Neural progenitor cell (in vitro differentiated cells): ENCODE measurements at places on chromosomes 1 and 21. TPM values are rescaled to one million over a fixed set of nuclear protein-coding genes. Genes with fewer than 3 reads are reported as not detected.

DNA sequence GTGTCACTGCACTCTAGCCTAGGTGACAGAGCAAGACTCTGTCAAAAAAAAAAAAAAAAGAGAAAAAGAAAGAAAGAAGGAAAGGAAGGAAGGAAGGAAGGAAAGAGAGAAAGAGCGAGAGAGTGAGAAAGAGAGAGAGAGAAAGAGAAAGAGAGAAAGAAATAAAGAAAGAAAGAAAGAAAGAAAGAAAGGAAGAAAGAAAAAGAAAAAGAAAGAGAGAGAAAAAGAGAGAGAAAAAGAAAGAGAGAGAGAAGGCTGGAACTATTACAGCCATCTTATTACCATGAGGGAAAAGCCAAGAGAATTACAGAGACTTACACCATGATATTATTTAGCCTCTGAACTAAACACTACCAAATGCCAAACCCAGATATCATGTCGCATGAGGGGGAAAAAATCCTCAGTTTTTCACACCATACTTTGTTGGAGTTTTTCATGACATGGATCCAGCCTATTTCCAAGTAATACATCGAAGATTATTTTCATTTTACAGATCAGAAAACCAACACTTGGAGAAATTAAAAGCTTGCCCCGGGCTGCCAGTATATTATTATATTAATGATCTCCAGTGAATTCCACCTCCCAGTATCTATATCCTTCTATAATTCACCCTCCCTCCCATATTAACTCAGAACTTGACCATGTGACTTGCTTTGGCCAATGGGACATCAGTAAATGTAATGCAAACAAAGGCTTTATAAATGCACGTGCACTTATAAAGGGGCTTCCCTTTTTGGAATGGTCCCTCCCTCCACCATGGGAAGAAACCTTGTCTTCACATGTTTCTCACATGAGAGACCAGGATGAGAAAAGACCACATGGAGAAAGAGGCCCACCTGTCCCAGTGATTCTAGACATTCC, 148.6 kb downstream of the MIS18A start:
- no peaks in the 10 kb centered on the region for H3K27me3 ChIP-seq
- H3K4me1 ChIP-seq = no peaks in the 10 kb centered on the region
- H3K4me3 ChIP-seq = no peak overlapping the region
- DNase-seq = no peak
- H3K36me3 ChIP-seq = no peaks in the 10 kb centered on the region

DNA sequence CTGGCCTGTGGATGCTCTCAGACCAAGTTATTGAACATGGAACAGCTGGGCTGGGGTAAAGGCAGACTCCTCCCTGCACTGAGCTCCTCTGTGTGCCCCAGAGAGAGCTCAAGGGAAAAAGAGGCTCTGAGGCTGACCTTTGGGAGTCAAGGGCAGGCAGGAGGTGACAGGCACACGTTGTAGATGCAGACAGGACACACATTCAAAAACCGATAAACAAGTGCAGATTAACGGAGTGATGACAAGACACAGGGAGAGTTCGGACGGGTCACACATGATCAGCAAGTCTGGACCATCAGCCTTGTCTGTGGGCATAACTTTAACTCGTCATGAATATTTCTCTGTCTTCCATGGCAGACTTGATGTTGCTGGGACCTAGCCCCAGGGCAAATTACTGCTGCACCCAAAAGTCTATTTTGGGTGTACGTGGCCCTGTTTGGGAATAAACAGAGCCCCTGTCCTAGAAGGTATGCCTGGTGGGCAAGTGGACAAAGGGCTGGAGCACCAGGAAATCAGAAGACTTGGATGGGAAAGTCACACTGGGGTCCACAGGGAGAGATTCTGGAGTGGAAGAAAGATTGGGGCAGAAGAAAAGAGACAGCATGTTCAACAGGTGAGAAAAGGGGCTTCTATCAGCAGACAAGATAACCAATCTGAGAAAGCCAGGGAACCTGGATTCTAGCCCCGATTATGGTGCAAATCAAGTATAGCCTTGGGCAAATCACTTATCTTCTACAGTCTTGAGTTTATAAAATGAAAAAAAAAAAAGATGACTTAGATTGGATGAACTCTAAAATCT, 74.9 kb downstream of the PLXNA2 start:
- H3K27me3 ChIP-seq = no peaks in the 10 kb centered on the region
- DNase-seq = no peak
- peaks cover 44% of the 10 kb centered on the region for H3K4me1 ChIP-seq
- H3K27ac ChIP-seq = no peak overlapping the region
- no peak overlapping the region for H3K4me3 ChIP-seq

DNA sequence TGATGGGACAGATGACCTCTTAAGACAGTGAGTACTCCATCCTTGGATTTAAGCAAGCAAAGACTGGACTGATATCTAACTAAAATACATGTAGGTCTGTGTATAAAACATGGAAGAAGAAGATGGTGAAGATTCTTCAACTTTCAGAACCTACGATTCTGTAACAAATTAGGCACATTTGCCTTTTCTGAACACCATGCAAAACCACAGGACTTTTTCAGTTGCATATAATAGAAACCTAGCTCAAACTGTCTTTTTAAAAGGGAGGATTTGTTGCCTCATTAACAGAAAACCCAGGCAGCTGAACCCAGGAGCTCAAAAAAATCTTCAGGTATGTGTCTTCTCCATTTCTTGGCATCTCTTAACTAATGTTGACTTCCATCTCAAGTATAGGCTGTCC, 14.7 kb upstream of the TSPAN1 start:
- no peaks in the 10 kb centered on the region for H3K27me3 ChIP-seq
- no peaks in the 10 kb centered on the region for H3K36me3 ChIP-seq
- no peaks in the 10 kb centered on the region for H3K4me1 ChIP-seq
- H3K4me3 ChIP-seq = no peak overlapping the region
- DNase-seq = no peak
- H3K27ac ChIP-seq = no peak overlapping the region

- H3K27ac ChIP-seq = no peak overlapping the region
- no peak overlapping the region for H3K4me3 ChIP-seq
- peak; percentile 84 for DNase-seq
- no peaks in the 10 kb centered on the region for H3K4me1 ChIP-seq
- H3K27me3 ChIP-seq = no peaks in the 10 kb centered on the region
- H3K36me3 ChIP-seq = peaks cover 4% of the 10 kb centered on the region
Measured at GRCh38 chr1:45512641-45513054, 9.0 kb downstream of the PRDX1 start.

CCDC27 gene
- not detected in 2 replicates for total RNA-seq

DNA sequence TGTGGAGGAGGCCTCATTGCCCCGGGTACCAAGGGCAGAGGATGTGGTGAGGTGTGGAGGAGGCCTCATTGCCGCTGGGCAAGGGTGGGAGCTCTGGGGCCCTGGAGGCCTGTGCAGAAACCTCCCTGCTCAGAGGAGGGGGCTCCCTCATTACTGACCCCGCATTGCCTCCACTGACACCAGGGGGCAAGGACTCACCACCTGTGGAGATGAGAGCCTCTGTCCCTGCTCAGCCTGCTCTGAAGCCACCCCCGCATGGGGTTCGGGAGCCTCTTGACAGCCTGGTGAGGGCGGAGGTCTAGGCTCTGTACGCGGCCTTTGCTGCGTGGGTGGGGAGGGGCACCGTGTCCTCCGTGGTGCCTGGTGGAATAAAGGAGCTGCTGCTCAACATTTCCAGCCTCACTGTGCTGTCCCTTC, 95.0 kb upstream of the COL6A1 start:
- H3K27me3 ChIP-seq = no peaks in the 10 kb centered on the region
- H3K4me3 ChIP-seq = no peak overlapping the region
- no peak overlapping the region for H3K27ac ChIP-seq
- DNase-seq = no peak

DNA sequence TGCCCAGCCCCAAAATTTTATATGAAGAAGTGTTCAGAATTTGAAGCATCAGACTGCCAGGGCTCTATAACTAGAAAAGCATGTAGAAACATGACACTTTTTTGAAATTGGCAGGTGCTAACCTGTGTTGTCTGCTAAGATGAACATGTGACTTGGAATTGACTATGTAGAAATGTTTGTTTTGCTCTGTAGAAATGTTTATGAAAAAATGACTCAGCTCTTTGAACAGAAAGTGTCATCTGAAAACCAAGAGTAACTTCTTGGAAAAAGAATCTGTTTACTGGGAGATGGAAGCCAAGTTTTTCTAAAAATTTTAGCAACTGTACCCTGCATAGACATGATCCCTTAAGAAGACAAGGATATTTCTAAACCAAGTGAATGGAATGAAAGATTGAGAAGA, 59.2 kb downstream of the LHX9 start:
- DNase-seq = no peak
- H3K4me1 ChIP-seq = no peaks in the 10 kb centered on the region
- no peak overlapping the region for H3K27ac ChIP-seq
- H3K4me3 ChIP-seq = no peak overlapping the region

GRCh38 chr21:44950351-44950750, 10.5 kb downstream of the SLX9 start:
- no peak overlapping the region for H3K4me3 ChIP-seq
- H3K4me1 ChIP-seq = no peaks in the 10 kb centered on the region
- no peak overlapping the region for H3K27ac ChIP-seq

- DNase-seq = no peak
- no peaks in the 10 kb centered on the region for H3K36me3 ChIP-seq
- no peaks in the 10 kb centered on the region for H3K27me3 ChIP-seq
- H3K4me1 ChIP-seq = no peaks in the 10 kb centered on the region
- no peak overlapping the region for H3K27ac ChIP-seq
Measured at GRCh38 chr21:35578347-35578782, 482.0 kb downstream of the SETD4 start.

UBE2U gene
- not detected in 2 replicates for total RNA-seq

RAB3GAP2 gene
- total RNA-seq = 31.6 and 36.4 TPM in 2 replicates

CYP4Z1 gene
- total RNA-seq = not detected in 2 replicates

FMOD gene
- total RNA-seq = 0.19 TPM in 1 of 2 replicates, not detected in the other

DNA sequence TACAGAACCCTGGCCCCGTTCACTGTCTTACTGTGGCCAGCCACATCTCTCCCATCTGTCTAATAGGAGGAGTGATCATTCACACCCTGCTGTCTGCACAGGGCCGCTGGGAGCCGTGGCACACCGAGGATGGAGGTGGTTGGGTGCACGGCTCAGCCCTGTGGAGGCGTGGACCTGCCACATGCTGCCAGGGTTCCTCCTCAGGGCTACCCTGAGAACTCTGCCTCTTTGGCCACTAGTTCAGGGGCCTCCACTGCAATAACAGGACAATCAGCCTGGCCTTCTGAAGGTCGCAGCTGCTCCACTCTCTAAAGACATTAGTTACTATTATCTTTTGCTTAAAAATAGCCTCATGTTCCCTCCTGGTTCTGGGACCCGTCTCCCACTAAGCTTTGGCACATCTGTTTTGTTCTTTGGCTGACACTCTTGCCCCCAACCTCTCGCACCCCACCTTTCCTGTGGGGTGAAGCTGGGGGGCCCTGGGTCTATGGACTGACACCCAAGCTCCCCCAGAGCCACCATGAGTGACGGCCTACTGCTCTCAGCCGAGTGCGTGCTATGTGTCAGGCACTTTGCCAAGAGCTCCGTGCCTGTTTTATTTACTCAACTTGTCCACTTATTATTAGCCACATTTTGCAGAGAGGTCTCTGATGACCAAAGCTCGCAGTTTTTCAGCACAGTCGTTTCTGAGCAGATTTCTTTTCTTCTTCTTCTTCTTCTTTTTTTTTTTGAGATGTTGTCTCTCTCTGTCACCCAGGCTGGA, 66.3 kb downstream of the ARHGEF10L start:
- H3K4me3 ChIP-seq = no peak overlapping the region
- no peaks in the 10 kb centered on the region for H3K36me3 ChIP-seq
- no peaks in the 10 kb centered on the region for H3K4me1 ChIP-seq
- no peak for DNase-seq

GRCh38 chr1:86227026-86227425, 70.5 kb upstream of the COL24A1 start:
- H3K4me3 ChIP-seq = no peak overlapping the region
- no peaks in the 10 kb centered on the region for H3K4me1 ChIP-seq
- no peaks in the 10 kb centered on the region for H3K27me3 ChIP-seq
- no peak overlapping the region for H3K27ac ChIP-seq
- DNase-seq = no peak

ACKR1 gene
- 0.74 TPM in 1 of 2 replicates, not detected in the other for total RNA-seq

DNA sequence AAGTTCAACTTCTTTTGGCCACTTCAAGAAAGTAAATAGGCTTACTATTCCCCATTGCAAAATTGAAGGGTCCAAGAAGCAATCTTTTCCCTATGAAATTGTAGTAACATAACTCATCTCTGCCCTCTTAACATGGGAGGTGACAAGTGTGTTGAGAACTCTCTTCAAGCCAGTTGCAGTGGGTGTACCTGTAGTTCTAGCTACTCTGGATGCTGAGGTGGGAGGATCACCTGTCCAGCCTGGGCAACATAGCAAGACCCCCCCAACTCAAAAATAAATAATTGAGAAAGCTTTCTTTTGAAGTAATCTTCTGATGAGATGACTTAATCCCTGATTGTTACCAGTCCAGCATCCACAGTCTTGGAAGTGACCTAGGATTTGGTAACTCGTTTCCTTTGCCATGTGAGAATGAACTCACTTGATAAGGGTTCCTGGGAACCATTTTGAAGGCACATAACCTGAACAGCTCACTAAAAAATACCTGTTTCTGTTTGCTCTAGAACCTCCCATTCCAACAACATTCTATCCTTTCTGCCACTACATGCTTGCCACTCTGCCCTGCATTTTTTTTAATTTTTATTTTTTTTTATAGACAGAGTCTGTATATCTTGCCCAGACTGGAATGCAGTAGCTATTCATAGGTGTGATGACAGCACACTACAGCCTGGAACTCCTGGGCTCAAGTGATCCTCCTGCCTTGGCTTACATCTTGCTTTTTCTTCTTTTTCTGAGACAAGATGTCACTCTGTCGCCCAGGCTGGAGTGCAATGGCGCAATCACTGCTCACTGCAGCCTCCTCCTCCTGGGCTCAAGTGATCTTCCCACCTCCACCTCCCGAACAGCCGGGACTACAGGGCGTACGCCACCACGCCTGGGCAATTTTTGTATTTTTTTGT, 1.4 kb upstream of the IPO9 start:
- H3K4me1 ChIP-seq = peaks cover 32% of the 10 kb centered on the region
- H3K36me3 ChIP-seq = no peaks in the 10 kb centered on the region
- no peak for DNase-seq

GRCh38 chr1:98688110-98688739, 26.7 kb downstream of the SNX7 start:
- H3K4me1 ChIP-seq = no peaks in the 10 kb centered on the region
- H3K36me3 ChIP-seq = no peaks in the 10 kb centered on the region
- H3K4me3 ChIP-seq = no peak overlapping the region
- DNase-seq = no peak
- no peaks in the 10 kb centered on the region for H3K27me3 ChIP-seq

FMN2 gene
- total RNA-seq = 1.7 TPM in 2 replicates

- no peaks in the 10 kb centered on the region for H3K4me1 ChIP-seq
- H3K27me3 ChIP-seq = peaks cover 50% of the 10 kb centered on the region
- H3K4me3 ChIP-seq = no peak overlapping the region
- no peaks in the 10 kb centered on the region for H3K36me3 ChIP-seq
- DNase-seq = peak; percentile 91
- no peak overlapping the region for H3K27ac ChIP-seq
Measured at GRCh38 chr1:40143891-40144575, 17.2 kb upstream of the RLF start.

DNA sequence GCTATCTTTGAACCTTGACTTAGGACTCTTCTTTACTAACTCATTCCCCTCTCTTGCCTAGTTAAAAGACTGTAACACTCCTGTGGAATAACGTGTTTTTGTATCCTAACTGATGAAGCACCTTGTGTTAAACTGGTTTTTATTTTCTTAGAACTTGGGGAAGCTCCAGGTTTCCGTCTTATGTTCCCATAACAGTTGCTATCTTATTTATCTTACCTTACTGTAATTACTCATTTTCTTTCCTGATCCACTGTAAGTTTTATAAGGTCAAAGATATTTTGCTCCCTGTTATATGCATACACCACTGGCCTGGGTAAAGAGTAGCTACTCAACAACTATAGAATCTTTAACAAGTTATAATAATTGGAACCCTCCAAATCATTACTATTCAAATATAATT, 43.1 kb downstream of the RPL5 start:
- no peak for DNase-seq
- H3K27ac ChIP-seq = no peak overlapping the region
- H3K27me3 ChIP-seq = no peaks in the 10 kb centered on the region
- no peak overlapping the region for H3K4me3 ChIP-seq
